ENCODE measurements at places on chromosomes 4 and X.

DNA sequence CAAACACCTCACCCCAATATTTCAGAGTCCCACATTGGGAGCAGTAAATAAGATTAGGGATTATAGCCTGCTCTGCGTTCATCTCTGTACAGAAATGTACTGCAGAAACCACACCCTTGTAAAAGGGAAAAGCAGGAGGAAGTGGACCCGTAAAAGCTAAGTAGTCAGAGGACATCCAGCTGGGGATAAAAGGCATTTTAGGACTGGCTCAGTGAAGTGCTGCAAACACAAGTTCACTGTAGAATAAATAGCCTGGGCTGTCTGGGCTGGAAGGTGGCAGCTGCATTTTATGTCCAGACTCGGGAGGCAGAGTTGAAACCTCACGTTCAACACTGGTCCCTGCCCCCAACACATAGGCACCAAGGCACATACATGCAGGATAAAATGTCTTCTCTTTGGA is 178.7 kb upstream of the FAT1 start:
- DNase-seq, result no peak

DNA sequence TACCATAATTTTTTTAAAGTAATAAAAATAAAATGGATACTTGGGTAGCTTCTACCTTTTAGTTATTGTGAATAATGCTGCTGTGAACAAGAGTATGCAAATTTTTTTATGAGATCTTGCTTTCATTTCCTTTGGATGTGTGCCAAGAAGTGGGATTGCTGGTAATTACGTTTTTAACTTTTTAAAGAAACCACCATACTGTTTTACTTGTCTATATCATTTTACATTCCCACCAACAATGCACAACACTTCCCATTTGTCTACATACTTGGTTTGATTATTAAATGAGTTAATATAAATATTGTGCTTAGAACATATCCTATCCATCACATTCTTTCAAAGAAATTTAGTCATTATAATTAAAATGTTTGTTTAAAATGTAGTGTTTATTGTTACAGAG is 3.9 kb upstream of the SULT1B1 start:
- no peak for DNase-seq

- DNase-seq, result no peak
Observed at GRCh38 chrX:70324326-70324725, 34.4 kb downstream of the KIF4A start.

- DNase-seq, result no peak
Observed at GRCh38 chrX:148836741-148837140, 336.3 kb downstream of the AFF2 start.

DNA sequence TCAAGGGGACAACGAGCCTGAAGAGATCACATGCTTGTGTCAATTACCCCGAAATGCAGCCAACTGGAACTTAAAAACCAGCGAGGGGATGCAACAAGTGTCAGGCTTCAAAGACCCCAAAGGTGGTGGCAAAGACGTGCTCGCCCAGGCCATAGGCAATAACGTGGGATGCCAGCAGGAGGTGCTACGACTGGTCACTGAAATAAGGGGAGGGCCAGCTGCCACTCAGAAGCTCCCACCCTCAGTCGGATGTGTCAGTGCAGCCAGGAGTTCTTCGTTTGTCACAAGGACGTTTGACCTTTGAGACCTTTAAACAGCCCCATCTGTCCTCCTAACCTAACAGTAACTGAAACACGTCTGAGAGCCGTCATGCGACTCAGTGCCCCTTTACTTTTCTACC is 556.8 kb upstream of the PCDH10 start:
- DNase-seq, result no peak

- peak; percentile 33 for DNase-seq
Observed at GRCh38 chr4:81723927-81724587, 252.3 kb upstream of the RASGEF1B start.

Data from OCI-LY7 (cell line).